Right cardiac atrium (tissue), 5 donors: ENCODE measurements at places on chromosomes 3 and 15. TPM values are rescaled to one million over a fixed set of nuclear protein-coding genes. Genes with fewer than 3 reads are reported as not detected.
A peak's percentile ranks its signal among the peaks of the same experiment; 100 is the strongest.

Gene PLA1A
- 6.1 TPM for total RNA-seq

Gene THRB
- total RNA-seq, result 18.5 TPM

Gene GOLGA8J
- 0.32 TPM for total RNA-seq

Gene ADAMTS7
- total RNA-seq, result 81.6 TPM

Gene SPINT1
- 1.1 TPM for total RNA-seq

Gene C3orf80
- total RNA-seq, result 0.40 TPM

Gene WDR5B
- 3.6 TPM for total RNA-seq

Gene BSN
- 0.25 TPM for total RNA-seq

Gene CLDN1
- total RNA-seq, result 2.0 TPM

Gene SIN3A
- total RNA-seq, result 28.7 TPM

Gene SCN11A
- total RNA-seq, result not detected

Gene AMT
- 28.3 TPM for total RNA-seq

Gene CHRNA5
- 2.0 TPM for total RNA-seq

Gene MCF2L2
- total RNA-seq, result not detected

Gene TMF1
- 23.3 TPM for total RNA-seq

Gene GCNT3
- total RNA-seq, result not detected

Gene GCSAM
- total RNA-seq, result not detected

Gene STARD5
- 5.3 TPM for total RNA-seq

Gene RPL14
- total RNA-seq, result 1,161 TPM

Gene GRM2
- total RNA-seq, result 0.18 TPM

Gene C3orf85
- not detected for total RNA-seq

Gene SPATA16
- not detected for total RNA-seq

Gene CACNA2D3
- total RNA-seq, result 29.2 TPM

DNA sequence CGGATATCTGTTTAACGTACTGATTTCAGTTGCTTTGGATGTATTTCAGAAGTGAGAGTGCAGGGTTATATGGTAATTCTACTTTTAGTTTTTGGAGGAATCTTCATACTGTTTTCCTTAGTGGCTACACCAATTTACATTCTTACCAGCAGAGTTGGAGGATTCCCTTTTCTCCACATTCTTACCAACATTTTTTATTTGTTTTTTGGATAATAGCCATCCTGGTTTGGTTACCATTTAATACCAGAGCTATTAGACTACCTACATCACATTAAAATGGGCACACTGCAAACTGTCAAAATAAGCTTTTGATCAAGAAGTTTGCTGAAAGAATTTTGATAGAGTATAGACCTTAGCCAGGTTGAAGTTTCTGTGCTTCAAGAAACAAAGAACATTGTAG lies 217.2 kb upstream of the CFAP20DC start:
- no peak for DNase-seq

DNA sequence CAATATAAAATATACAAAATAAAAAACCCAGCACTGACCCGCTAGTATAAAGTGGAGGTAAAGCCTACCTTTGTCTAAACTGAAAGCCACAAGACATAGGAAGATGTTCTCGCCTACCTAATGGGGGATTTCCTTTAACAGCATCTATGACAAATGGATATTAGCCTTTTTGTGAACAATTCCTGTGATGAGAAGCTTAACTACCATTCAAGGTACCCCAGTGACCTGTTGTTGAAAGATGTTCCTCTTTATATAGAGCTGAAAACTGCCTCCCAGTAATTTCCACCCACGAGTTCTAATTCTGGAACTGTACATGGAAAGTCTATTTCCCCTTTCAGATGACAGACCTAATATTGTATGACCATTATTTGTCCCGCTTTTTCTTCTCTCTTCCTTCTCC lies 109.8 kb upstream of the RASGRP1 start:
- DNase-seq, result no peak

DNA sequence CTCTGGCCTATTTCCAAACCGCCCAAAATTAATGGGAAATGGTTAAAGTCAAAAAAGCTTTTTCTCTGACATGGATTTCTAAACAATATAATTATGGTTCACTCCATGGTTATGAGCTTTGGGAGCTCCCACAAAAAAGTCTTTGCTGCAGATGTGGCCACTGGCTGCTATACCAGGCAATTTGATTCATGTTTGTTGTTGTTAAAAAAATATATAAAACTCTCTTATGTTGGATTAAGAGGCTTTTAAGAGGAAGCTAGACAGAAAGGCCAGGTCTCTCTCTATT lies 258.6 kb downstream of the TIGIT start:
- no peak for DNase-seq

- DNase-seq, result no peak
These were observed 164.5 kb downstream of the THSD4 start for GRCh38 chr15:71279757-71280141.

DNA sequence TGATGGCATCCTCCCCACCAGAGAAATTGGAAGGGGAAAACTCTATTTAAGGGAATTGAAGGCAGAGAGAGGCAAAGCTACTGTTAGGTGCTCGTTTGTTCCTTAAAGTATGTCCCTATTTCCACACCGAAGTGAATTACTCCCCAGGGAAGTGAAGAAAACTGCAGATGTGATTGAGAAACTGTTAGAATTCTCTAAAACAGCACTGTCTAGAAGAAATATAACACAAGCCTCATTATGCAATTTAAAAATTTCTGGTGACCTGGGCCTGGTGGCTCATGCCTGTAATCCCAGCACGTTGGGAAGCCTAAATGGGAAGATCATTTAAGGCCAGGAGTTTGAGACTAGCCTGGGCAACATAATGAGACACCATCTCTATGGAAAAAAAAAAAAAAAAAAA lies 305.0 kb downstream of the SHQ1 start:
- no peak for DNase-seq

DNA sequence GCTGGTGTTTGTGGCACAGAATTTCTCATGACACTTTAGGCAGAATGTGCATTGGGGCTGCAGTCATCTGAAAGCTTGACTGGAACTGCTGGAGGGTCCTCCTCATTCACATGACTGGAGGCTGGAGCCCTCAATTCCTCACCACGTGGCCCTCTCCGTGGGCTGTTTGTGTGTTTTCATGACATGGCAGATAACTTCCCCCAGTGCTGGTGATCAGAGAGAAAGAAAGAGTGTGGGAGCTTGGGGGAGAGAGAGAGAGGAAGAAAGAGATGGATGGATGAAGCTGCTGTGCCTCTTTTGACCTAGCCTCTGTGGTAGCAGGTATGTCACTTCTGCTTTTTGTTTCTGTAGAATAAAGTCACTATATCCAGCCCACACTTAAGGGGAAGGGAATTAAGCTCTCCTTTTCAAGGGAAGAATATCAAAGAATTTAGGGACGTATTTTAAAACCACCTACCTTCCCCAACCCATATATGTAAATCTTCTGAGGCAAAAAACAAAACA lies 169.6 kb upstream of the IL12A start:
- no peak for DNase-seq

- no peak for DNase-seq
These were observed 167.4 kb upstream of the LPP start for GRCh38 chr3:187986514-187986934.

DNA sequence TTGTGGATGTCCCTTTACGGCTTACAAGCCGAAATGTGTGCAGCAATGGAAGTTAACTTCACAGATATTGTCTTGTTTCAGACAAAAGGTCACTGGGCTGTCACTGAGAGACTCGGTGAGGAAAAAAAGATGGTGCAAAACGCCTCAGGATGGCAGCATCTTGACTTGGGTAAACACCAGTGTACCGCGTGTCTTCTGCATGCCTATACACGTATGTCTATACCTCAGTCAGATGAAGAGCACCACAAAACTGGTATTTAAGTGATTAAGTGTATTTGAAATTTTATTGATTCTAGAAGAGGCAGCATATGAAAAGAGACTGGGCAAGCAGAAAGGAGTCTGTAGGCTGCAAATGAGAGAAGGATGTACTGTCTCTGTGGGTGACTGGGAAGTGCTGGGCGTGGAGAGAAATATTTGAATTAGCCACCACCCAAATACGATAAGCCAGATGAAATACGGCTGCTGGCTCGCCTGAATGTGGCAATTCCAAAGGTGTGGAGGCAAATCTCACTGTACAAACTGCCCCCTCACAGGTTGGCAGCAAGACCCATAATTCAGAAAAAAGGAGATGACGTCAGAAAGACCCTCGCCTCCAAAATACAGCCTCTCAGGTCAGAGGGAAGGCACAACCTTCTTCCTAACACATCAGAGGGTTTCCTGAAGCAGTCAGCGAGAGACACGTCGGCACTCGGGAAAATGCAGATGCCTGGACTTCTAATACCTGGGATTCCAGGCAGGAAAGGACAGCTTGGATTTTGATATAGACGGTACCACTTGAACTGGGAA lies 53.4 kb upstream of the NEO1 start:
- DNase-seq, result no peak

- DNase-seq, result no peak
These were observed 180.1 kb downstream of the RORA start for GRCh38 chr15:61049028-61049427.

DNA sequence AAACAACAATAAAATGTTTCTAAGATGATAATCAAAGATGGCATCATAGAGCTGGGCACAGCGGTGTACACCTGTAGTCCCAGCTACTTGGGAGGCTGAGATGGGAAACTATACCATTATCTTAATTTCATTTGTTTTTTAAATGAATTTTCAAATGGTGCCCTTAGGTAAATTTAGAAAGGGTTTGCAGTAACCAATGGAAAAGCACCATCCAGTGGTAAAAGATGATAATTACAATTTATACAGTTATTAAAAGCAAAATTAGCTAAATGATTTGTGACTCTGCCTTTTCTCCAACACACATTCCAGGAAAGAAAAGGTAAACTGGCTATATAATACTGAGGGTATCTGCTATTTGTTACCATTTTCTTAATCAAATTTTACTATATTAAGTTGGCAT lies 14.4 kb upstream of the ANKRD28 start:
- DNase-seq, result no peak

- peak; percentile 76 for DNase-seq
These were observed 152.3 kb downstream of the IGF1R start for GRCh38 chr15:98800437-98801233.

- no peak for DNase-seq
These were observed 1.7 kb downstream of the CLRN1 start for GRCh38 chr3:150970665-150971324.

DNA sequence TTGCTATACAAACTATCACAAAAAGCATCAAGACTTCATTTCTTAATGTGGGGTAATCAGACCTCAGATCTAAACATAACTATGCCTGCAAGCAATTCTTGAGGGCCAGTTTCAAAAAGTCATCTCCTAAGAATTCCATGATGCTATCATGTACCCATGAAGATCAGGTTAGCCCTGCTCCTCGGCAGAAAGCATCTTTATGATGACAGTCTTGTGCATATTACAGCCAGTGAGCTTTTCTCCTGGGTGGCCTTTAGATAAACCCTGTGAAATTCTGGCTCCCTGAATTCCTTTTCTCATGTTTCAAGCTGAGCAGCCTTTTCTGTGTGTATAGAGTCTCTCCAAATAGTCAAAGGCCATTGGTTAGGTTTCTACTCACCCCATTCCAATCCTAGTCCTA lies 201.9 kb upstream of the MCTP2 start:
- DNase-seq, result no peak

GRCh38 chr3:11807686-11808085 lies 39.0 kb downstream of the TAMM41 start:
- DNase-seq, result no peak

GRCh38 chr15:100311154-100311625 lies 30.6 kb downstream of the ADAMTS17 start:
- peak; percentile 72 for DNase-seq

DNA sequence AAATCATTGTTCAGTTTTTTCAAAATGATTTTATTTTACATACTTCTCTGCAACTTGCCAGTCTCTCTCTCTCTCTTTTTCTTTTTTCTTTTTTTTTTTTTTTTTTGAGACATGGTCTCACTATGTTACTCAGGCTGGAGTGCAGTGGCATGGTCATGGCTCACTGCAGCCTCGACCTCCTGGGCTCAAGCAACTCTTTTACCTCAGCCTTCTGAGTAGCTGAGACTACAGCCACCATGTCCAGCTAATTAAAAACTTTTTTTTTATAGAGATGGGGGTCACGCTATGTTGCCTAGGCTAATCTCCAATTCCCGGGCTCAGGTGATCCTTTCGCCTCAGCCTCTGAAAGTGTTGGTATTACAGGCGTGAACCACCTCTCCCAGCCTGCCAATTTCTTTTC lies 12.1 kb upstream of the ARID3B start:
- DNase-seq, result no peak

DNA sequence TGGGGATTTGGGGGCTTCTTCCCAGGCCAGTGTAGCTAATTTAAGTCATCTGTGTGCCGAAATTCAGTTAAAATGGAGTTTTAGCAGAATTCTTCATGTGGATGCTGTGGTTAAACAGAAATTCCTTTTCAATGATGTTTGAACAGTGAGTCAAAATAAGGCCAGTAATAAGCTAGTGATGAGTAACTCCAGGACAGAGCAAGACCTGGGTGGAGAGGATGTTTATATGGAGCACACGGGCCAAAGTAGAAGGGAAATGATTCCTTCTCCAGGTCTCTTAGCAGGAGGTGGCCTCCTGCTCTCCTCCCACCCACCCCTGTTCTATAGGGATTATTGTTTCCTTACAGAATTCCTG lies 31.9 kb upstream of the UACA start:
- no peak for DNase-seq

DNA sequence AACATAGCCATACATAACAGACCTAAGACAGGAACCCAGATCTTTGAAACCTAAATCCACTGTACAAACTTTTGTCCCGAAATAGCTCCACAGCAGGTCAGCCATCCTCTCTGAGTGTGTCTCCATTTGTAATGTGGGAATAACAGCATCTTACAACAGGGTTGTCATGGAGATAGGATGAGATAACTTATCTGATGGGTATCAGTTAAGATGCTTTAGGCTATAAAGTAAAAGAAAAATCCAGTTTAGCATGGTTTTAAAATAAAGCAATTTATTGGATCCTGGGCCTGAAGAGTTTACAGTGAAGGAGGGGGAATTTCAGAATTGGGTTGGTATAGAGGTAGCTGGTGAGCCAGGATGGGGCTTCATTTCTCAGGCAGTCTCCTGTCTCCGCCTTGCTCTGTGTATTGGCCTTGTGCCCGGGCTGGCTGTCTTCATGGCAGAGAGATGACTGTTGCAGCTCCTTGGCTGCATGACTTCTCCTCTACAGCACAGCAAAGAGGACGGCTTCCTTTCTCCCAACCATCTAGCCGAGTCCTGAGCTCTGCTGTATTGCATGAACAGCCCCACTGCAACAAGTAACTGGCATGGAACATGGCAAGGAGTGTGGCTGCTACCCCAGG lies 131.9 kb upstream of the PROK2 start:
- peak; percentile 57 for DNase-seq

- DNase-seq, result no peak
These were observed 602.1 kb downstream of the VGLL3 start for GRCh38 chr3:86388820-86389219.

GRCh38 chr15:92243227-92243626 lies 150.5 kb upstream of the ST8SIA2 start:
- no peak for DNase-seq
